ENCODE measurements at places on chromosomes 11 and 22.

GRCh38 chr11:75571625-75572024, 9.6 kb downstream of the SERPINH1 start:
- no peak for DNase-seq

DNA sequence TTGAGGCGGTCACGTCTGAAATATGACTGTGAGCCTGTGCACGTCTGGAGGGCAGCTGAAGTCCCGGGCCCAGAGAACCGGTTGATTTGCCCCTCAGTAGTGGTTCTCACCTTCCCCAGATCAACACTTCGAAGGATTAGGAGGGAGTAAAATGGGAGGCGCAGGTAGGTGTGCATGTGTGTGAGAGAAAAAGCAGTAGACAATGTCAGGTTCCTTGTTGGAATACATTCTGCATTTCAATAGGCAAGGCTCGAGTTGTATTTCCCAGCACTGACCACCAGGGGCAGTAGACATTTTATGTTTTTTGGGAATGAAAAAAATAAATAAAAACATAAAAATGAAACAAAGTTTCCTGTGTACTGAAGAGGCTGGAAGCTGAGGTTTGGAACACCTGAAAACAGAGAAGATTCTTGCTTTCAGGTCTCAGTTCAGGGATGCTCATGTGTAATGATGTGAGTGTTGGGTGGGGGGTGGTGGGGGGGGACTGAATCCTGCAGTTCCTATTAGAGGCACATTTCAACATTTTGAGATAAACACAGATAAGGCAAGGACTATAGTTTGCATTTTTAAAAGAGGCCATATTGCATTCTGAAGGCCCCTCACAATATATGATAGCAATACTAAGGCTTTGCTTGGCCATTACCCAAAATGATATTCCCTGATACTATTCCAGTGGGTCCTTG, 333.9 kb downstream of the CADM1 start:
- DNase-seq: no peak

GRCh38 chr22:44133901-44134571, 46.7 kb upstream of the PARVG start:
- no peak for DNase-seq

GRCh38 chr22:21762712-21763581, 27.4 kb upstream of the YPEL1 start:
- no peak for DNase-seq

DNA sequence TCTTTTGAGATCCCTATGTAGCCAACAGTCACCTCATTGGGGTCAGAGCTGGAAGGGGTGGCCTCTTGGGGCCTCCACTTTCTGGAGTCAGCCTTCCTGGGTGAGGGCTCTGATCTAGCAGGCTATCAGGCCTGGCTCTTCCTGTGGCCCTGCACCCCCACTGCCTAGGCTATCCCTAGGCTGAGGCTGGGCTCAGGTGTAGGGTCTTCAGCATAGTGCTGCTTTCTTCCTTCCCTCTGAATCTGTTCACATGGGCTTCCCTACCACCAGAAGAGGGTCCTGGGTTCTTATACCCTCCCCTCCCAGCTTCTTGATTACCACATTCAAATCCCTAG, 456 bp upstream of the SPI1 start:
- no peak for DNase-seq

DNA sequence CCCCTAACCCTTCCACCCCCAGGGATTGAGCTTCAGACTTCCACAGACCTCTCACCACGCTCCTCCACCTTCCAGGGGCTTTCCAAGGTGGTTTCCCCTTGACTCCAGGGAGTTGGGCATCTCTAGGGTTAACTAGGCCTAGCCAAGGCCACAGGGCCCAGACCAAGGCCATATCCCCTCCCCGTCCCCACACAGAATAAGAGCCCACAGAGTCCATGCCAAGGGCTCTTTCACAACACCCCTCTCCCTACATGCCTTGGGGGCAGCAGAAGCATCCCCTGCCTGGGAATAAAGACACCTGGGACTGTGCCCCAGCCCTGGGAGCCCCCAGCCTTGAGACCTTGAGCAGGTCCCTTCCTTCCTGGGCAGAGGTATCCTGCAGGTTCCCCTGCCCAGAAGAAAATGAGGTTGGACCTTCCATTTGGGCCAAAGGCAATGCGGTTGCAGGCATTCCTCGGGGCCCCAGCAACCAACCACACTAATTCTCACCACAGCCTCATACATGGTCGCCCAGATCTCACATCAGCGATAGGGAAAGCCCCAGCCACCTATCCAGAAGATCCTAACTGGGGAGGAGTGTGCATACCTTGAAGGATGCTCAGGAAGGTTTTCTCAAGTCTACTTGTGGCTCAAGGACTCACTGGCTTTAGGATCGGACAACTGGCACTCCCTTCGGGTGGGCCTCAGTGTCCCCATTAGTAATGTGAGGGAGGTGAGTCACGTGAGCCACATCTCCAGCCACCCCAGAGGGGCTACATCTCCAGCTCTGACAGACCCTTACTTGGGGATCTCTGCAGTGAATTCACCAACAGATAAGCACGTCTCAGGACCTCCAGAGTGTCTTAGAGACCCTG, 1.7 kb downstream of the GDPD5 start:
- DNase-seq: no peak

GRCh38 chr11:115518983-115519628, 14.9 kb upstream of the CADM1 start:
- no peak for DNase-seq

DNA sequence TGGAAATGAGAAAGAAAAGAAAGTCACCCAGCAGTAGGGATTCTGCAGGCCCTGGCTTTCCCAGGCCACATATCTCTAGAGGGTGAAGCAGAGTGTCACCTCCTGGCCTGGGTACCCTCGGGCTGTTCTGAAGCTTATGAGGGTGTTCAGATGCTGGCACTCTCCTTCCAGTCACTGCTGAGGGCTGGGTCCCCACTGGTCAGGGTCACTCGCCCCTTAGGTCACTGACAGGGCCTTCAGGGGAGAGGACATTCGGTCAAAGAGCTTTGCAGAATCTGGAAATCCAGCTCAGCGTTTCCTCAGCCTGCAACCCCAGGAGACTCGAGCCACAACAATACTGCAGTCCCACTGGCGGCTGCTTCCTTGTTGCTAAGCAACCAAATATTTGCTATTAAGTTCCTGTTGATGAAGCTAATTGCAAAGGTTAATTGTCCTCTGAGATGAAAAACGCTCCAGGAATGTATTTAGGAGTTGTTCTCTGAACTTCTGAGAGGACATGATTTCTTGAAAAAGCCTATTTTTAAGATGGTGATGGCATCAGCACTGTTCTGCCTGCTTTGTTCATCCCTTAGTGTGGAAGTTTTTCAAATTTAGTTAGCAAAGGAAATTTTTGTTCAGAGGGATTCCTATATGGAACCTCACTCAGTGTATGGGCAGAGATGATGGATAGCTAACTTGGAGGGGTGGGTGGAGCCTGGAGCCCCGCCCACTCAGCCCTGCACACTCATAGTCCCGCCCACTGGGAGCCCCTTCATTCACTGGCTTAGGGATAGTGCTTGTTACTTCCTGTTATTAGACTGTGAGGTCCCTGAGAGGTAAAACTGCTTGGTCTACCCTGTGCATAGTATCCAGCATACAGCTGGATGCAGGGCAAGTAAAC, 109.2 kb downstream of the CSNK2A3 start:
- DNase-seq: no peak

DNA sequence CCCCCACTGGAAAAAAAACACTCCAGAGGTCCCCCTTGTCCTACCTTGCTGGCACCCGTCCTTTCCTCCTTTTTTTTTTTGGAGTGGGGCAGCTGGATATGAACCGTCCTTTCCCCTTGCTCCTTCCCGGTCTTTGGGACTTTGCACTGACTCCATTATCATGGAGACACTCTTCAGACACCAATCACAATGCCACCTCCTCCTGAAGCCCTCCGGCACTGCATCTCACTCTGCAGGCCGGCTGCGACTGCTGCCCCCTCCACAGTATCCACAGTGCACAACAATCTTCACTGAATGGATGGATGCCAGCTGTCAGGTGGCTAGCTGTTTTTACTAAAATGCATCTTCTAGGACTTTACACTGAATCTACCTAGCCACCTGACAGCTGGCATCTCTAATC, 12.7 kb upstream of the RGL4 start:
- peak; percentile 86 for DNase-seq

GRCh38 chr22:41446639-41447434, at the start of gene TOB2:
Gene TOB2, minus strand, starts transcription at chr22:41446801. Its CDS starts 9,456 bp downstream, at chr22:41437345.
- peak; percentile 57 for DNase-seq

DNA sequence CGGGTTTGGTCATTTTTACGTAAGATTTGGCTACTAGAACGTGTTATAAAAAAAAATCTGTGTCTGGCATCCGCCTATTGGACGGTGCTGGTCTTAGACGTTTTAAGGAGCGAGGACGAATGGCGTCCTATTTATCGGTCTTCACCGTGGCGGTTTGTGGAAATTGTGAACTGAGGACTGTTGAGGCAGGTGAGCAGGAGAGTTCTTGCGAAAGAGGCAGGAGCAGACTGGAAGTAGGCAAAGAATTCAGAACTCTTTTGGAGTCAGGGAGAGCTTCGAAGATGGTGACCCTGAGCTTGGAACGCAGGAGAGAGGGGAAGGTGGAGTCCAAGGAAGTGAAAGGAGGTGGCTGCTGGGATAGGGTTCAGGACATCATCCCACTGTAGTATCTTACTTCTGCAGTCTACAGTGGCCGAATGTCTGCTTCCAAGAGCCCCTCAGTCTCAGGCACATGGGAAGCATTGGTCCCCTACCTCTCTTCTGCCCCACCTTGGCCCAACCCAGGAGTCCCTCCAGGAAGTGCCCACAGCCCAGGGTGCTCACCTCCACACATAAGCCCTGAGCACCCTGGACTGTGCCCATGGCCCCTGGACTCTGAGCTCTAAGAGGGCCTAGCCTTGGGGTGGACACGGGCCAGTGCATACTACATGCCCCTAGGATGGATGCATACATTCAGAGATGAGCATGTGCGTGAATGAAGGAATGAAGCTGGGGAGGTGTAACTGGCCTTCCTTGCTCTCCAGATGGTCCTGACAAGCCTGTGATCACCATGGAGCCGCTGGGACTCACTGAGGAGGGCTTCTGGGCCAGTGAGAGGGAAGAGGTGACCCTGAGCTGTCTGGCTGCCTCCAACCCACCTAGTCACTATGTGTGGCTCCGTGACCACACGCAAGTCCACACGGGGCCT, 3.7 kb downstream of the VSIG10L2 start:
- DNase-seq: no peak

DNA sequence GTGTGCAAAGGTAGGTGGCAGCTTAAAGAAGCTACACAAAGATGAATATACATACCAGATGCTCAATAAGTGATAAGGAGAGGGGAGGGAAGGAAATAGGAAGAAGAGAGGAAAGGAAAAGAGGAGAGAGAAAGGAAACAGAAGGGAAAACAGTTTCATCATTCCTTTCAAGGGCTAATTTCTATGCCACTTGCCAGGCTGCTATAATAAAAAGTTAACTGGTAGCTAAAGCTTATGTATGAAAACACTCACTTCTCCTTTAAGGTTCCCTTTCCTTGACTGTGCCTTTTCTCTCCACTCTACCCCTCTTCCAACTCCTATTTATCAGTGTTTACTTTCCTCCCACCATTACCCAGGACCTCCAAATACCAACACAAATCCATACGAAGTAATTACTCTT, 347.9 kb downstream of the DLG2 start:
- DNase-seq: no peak

DNA sequence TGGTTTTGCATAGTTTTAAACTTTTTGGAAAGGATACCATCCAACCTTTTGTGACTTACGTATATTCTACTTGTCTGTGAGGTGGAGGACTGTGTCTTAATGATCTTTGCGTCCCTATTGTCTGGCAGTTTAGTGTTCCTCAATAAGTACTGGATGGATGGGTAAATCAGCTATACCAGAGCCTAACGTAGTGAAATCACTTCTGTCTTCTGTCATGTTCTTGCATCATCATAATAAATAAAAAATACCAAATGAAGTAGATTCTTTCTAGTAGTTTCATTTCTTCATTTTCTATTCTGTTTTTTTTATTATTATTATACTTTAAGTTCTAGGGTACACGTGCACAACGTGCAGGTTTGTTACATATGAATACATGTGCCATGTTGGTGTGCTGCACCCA, 66.4 kb downstream of the ACER3 start:
- DNase-seq: no peak

GRCh38 chr11:1521382-1522080, 35.0 kb upstream of the MOB2 start:
- no peak for DNase-seq

GRCh38 chr11:31019786-31020185, 349.8 kb downstream of the DCDC1 start:
- no peak for DNase-seq

- DNase-seq: no peak
Observed at GRCh38 chr11:86571273-86571948, 101.0 kb downstream of the ME3 start.

DNA sequence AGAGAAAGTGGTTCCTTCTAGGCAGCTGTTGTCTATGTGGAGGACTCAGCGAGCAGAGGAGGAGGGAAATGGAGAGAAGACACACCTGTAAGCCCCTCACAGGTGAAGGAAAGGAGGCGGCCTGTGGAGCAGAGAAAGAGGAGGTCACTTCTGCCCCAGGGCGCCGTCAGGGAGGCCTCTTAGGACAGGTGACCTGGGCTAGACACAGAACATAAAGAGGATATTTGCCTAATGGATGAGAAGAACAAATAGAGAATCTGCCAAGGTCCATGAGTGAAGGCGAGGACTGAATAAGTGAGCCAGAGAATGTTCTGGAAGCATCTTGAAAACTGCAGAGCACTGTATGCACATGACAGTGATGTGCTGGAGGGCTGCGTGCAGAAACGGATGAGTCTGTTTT, 2.2 kb upstream of the SCUBE1 start:
- no peak for DNase-seq

DNA sequence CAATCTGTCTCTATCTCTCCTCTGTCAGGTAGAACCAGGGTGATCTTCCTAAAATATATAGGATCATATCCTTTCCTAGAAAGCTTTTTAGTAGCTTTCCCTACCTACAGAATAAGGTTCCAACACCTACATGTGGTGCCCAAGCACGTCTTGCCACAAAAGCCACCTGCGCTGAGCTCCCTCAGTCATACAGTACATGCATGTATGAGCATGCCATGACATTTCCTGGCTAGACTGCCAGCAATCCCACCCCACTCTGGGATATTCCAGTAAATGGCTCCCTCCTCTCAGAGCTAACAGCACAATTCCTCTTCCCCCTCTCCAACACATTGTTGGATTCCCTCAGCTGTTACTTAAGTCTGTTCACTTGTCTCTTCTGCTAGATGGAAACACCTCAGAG, 398.0 kb downstream of the TENM4 start:
- no peak for DNase-seq

- DNase-seq: no peak
Observed at GRCh38 chr11:113201054-113201818, 113.1 kb upstream of the TTC12 start.

DNA sequence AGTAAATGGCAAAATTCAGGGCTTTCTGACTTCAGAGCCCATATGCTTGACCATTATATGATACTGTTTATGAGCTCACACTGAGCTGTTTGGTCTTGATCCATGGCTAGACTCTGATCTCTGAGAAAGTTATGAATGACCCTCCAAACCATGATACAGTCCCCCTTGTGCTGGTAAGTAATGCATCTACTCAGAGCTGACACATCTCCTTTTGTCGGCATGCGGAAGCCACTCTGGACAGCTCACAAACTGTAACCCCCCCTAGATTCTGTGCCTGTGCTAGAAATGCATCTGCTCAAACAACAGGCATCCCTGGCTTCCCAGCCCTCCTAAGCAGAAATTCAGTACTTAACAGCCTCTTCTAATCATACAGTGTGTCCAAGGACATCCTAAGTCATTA, 150.8 kb upstream of the RAG2 start:
- no peak for DNase-seq

Data from NCI-H524 treated with DMSO at 0.1 percent for 48 hours (cell line).